Stimulated activated CD8-positive, alpha-beta memory T cell treated with anti-CD3 and anti-CD28 coated beads, Interleukin-4, amount 100 ng/mL, for 24 hours (primary cell): ENCODE measurements at places on chromosomes 2 and 18.

DNA sequence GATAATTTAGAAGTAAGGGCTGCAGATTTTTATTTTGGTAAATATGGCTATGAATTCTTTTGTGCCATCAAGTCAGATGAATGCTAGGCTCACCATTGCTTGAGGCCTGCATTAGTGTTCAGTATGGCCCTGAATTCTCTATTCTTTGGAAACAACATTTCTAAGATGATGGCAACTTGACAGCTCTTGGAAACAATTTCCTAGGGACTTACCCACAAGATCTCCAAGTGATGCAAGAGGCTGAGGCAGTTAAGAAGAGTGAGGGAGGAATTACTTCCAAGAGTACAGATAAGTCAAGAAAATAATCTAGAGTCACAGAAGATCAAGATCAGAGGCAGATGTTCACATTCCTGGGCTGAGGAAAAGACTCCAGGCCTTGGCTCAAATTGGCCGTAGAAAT is 129.1 kb downstream of the NRP2 start:
- DNase-seq: no peak

DNA sequence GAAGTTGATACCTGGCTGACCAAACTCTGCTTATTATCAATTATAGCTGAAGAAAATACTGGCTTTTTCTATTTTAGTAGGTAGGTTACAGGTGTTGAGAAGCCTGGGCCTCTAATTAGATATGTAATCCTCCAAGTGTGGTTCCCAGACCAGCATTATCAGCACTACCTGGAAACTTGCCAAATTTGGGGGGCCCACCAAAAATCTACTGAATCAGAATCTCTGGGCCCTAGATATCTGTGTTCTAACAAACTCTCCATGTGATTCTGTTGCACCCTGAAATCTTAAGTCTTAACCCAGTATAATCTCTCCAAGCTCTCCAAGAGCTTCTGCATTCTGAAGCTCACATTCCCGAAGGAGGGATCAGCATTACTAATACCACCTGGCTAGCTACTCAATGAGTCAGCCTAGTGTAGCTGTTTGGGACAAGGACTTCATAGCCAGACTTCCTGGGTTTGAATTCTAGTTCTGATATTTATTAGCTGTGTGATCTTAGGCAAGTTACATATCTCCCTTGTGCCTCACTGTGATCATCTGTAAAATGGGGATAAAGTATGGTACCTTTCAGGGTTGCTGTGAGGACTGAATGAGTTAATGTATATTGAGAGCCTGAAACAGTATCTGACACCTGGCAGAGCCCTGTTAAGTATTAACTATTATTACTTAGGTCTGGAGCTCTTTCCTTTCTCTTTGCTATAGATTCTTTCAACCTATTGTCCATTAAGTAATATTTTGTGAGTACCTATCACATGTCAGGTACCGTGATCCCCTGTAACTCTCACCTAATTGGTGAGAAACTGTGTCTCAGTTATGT is 94.1 kb upstream of the CD302 start:
- no peak for DNase-seq

GRCh38 chr2:235677937-235678336 is 184.1 kb downstream of the AGAP1 start:
- DNase-seq: no peak

GRCh38 chr18:76456018-76456750 is 38.9 kb downstream of the ZNF516 start:
- DNase-seq: no peak

GRCh38 chr18:45014047-45014501 is 333.4 kb downstream of the SETBP1 start:
- DNase-seq: no peak
